ENCODE measurements at places on chromosomes 2 and 18.

DNA sequence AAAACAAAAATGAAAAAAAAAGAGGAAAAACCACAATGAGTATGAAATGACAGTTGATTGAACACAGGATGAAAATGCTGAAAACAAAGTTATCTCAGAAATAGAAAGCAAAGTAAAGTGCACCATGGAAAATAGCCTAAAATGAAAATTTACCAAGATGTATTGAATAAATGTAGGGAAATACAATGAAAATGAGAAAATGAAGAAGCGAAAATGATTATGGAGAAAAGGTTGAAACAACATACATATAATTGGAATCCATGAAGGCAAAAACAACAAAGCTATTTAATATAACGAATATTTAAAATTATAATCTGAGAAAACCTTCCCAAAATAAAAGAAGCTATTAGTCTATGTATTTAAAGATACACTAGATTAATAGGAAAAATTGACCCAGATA lies 147.4 kb downstream of the TMEM18 start:
- no peak for DNase-seq

DNA sequence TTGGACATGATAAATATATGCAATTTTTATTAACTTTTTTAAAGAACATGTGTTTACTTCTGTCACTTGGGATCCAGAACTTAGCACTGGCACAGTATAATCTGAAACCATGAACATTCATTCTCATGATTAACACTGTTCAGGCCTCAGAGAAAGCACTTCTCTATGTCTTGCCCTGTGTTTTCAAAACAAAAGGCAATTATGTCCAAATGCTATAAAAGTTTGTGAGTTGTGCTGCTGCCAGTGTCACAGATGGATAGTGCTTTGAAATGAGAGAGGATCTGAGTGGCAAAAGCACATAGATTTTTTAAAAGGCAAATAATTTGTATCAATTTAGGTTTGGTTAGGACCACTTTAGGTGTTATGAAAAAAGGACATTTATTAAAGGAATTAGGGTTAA lies 470.5 kb upstream of the FAM98A start:
- no peak for DNase-seq

DNA sequence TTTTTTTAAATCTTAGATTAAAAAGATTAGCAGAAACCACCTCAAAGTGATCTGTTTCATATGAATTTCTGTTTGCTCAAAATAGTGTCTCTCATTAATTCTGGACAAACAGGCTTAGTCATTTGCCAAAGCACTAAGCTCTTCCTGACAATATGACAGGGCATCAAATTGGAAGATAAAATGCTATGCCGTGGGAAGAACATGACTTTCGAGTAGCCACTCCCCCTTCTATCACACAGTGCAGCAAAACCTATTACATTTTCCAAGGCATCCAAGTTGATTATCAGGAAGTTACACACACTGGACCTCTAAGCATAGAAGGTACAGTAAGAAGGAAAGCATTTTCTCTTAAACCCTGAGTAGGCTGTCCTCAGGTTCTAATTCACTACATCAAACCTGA lies 89.5 kb downstream of the STK39 start:
- no peak for DNase-seq

- no peak for DNase-seq
These were observed 103.2 kb downstream of the NCOA1 start for GRCh38 chr2:24594283-24594682.

DNA sequence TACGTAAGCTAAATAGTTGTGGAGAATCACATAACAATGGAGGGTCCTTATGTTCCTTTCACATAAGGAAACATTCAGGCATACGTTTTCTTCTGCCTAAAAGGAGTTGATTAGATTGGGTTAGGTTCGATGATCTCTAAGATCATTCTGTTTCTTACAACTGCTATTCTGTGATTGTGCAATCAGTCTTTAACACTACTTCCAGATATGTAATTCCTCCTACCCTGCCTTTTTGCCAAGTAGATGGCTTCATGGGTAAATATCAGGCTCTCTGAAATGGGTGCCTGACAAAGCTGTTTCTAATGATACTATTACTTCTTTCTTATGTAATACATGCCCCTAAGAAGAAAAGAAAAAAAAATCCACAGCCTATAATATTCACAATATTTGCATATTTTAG lies 321.5 kb downstream of the XIRP2 start:
- no peak for DNase-seq

GRCh38 chr2:30963184-30963583 lies 155.9 kb upstream of the CAPN13 start:
- DNase-seq, result no peak

DNA sequence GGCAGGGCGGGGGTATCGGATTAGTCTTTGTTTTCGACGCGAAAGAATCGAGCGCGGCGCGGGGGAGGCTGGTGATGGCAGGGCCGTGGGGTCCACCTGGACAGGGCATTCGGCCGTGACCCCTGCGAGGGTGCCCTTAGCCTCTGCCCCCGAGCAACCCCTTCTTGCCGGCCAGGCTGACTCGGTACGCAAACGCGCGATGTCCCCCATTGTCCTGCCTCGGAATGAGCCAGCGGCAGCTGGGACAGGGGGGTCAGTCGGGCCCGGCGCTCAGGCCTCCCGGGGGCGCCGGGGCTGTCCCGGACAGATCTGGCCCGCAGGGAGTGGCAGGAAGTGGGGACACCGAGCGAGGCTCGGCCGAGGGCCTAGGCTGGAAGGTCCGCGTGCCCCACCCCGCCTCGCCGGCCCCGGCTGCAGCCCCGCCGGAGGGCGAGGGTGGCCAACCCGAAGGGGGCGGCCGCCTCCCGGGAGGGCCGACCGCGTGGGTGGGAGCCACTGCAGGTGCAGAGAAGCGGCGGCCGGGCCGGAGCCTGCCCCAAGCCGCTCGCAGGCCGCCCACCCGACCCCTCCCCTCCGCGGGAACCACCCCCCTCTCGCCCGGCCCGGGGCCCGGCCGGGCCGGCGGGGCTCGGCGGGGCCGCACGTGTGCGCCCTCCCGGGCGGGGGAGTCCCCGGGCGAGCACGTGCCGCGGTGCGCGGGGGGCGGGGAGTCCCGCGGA lies at the start of gene TET3:
TSS of gene TET3 (plus strand) at position 708 of the 719 bp plus-strand sequence. CDS start 1,494 bp downstream, outside the sequence.
- peak; percentile 27 for DNase-seq

DNA sequence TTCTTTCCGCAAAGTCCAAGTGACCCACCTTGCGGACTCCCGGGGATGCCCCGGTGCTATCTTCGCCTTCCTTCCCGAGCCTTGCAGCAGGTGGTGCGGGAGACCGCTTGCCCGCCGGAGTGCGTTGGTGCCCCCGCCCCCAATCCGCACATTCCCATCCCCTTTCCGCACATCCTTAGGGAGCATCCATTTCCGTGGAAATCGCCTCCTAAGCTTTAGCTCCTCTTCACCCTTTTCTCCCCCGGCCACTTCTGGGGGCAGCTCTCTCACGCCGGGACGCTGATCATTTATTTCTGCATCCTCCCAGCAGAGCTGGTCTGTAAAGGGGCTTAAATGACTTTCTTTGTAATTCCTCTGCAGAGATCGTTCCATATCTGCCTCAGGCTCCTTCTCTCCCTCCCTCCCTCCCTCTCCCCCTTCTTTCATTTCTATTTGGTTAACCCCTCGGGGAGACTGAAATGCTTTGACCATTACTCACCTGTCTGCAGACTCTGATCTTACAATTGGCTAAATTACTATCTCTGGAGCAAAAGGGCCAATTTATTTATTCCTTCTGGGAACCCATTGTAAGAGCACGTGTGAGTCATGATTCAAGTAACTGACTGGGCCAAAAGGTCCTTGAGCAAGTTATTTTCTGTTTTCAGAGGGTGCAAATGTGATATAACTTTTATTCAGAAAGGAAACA lies 1.3 kb upstream of the LYPD1 start:
- no peak for DNase-seq

GRCh38 chr2:232521959-232522622 lies 1.9 kb downstream of the PRSS56 start:
- DNase-seq, result peak; percentile 71

- DNase-seq, result no peak
These were observed 467.7 kb upstream of the SALL3 start for GRCh38 chr18:78511666-78512601.

DNA sequence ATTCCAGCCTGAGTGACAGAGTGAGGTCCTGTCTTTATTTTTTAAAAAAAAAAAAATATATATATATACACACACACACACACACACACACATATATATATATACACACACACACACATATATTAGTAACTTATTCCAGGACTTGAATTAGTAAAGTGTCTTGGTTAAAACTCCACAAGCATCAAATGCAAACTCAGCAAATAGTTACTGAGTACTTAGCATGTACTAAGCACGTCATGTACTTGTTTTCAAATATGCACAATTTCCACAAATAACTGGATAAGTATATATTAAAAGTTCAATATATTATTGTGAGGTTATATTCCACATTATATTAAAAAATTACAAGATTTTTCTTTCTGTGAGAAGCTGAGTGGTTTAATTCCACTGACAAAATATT lies 304.7 kb downstream of the ZEB2 start:
- no peak for DNase-seq

GRCh38 chr2:212915121-212915782 lies 236.2 kb downstream of the IKZF2 start:
- DNase-seq, result no peak

DNA sequence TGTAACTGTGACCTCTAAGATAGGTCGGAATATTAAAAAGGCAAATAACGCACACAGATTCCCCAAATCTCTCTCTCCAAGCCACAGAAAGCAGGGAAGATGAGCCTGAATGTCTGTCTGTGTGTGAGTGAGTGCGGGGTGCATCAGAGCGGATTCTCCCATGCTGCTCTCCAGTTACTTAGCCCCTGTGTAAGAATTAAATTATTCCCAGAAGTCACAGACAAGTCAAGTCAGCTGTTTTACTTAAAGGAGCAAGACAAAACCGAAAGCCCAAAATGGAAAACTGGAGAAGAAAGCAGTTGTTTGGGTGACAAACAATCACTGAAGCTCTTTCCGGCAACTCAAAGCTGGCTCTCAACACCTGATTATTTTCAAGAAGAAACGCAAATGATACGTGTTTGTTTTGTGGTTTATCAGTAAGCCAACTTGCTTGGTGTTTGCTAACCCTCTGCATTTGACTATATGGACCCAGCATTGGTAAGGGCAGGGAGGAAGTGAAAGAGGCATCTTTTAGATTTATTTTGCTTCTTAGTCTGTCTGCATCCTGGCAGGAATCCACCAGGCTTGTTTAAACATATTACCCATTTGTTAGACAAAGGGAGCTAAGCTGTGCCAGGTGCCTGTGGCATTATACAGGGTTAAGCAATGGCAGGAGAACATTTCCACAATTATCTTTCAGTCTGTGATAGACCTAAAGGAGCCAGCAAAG lies 121.5 kb upstream of the CREB1 start:
- no peak for DNase-seq

DNA sequence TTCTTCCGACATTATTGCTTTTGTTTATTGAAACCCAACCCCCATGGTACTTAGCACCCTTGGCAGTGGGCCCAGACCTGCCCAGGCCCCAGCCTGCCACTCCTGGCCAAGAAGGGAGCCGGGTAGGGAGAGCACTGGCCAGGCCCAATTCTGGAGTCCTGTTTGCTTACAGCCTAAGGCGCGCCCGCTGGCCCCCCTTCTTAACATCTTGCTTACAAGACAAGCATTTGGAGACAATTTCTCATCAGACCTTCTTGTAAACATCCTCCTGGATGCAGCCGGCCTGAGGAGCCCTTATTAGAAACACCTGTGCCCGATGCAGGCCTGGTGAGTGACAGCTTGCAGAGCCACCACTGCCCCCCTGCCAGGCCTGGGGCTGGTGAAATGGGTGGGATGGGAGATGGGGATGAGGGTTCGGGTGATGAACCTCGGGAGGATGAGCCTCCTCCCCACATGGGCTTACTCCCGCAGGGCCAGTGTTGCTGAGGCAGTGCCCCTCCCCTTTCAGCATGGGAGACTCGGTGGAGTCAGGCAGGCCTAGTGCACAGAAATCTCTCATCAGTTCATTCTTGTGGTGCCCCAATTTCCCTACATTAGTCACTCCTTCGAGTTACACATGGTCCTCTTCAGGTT lies 217.5 kb downstream of the CYP26B1 start:
- DNase-seq, result peak; percentile 4

GRCh38 chr18:67621049-67621713 lies 104.7 kb upstream of the DSEL start:
- DNase-seq, result no peak

GRCh38 chr18:49944663-49945062 lies 131.3 kb upstream of the ACAA2 start:
- DNase-seq, result no peak

GRCh38 chr2:201008296-201008829 lies 44.9 kb upstream of the ORC2 start:
- no peak for DNase-seq

DNA sequence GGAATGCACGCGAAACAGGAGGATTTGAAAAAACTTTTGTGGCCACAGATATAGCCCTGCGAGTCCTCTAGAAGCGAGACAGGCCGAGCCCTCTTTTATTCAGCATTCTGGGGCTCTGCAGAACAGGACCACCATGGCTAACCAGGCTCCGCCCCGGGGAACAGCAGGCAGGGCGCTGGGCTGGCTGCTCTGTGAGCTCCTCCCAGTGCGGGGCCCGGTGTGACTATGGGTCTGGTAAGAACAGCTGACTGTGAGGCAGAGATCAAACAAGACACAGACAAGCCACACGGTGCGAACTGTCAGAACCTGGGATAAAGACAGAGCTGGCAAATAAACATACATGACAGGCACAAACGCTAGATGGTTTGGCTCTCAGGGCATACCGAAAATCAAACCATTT lies 15.5 kb downstream of the PXDN start:
- no peak for DNase-seq

All from naive thymus-derived CD8-positive, alpha-beta T cell (primary cell).